ENCODE measurements at places on chromosomes 6 and 20.
A peak's percentile ranks its signal among the peaks of the same experiment; 100 is the strongest.

- DNase-seq: peak; percentile 41
Observed at GRCh38 chr6:93418408-93419303, 703 bp downstream of the EPHA7 start.

DNA sequence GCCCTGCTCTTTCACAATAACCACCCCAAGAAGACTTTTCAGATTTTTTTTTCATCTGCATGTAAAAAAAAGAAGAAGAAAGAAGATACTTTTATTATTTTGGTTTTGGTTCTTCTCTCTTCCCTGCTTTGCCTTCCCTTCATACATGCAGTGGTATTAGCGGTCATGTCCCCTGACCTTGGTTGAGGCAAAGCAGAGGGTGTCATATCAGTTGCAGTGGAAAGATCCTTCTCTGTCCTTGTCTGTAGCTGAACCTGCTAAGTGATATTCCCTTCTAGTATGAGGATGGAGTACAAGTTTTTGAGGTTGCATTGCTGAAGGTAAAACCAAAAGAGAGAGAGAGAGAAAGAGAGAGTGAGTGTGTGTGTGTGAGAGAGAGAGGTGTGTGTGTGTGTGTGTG is 345.7 kb downstream of the UTRN start:
- DNase-seq: no peak

DNA sequence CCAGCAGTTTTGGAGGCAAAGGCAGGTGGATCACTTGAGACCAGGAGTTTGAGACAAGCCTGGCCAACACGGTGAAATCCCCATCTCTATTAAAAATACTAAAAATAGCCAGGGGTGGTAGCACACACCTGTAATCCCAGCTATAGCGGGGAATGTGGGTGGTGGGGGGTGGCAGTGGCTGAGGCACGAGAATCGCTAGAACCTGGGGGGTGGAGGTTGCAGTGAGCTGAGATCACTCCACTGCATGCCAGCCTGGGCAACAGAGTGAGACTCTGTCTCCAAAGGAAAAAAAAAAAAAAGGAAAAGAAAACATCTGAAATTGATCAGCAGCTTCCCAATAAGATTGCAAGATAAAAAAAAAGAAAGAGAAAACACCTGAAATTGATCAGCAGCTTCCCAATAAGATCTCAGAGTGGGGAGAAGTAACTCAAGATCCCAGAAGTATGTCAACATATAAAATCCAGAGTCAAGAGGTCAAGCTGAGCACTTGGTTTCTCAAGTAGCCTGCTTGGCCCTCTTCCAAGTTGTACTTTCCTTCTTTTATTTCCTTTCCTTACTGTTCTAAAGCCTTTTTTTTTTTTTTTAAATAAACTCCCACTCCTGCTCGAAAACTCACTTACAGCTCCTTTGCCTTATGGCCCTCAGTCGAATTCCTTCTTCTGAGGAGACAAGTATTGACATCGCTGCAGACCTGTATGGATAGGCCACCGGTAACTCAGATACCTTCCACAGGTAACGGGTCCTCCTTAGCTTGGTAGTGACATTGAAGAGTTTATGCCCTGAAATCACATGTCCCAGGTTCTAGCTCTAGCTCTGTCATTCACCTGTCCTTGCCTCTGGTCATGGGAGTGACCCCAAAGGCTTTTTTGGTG is 368.5 kb upstream of the SYNCRIP start:
- no peak for DNase-seq

GRCh38 chr6:109791301-109791700 is 100.2 kb downstream of the FIG4 start:
- DNase-seq: no peak

DNA sequence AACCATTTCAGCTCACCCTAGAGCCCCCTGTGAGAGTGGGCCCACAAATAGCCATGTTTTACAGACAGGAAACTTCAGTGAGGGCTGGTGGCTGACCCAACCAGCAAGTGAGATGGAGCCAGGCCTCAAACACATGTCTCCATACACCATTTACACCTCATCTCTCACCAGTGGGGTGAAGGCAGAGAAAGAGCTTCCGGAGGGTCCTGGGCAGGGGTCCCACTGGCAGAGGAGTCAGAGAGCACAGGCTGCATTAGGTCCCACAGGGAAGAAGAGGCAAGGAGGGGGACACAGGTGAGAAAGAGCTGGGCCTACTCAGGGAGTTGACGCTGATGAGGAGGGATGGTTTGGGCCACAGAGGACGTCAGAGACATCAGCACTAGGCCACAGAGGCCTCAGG is 172.6 kb downstream of the VEGFA start:
- no peak for DNase-seq

DNA sequence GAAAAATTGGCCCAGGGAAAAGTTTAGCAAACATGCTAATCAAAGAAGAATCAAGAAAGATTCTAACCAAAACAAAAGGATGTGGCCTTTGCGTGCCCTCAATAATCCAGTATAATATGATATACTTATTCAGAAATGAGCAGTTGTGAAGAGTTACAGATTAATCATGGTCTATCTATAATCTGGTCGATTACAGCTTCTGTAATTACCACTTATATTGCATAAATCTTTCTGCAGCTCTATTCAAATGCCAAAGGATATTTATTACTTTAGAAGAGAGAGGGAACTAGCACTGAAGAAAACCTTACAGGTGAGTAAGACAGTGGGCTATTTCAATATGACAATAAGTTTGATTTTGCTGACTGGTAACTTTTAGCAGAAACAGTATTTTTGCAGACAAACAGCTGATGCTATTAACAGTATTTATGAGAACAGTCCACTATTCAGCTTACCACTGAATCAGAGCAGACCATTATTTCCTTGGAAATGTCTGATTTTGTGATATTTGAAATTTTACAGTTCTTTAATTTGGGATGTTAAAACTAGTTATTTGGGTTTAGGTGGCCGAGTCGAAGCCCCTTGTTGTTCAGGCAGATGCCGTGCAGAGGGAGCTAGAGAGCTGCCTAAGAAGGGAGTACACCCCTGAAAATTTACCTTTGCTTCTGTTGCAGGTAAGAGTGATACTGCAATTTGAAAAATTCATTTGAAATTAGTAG is 92.2 kb downstream of the CEP57L1 start:
- DNase-seq: no peak

GRCh38 chr20:49381558-49382493 is 100.6 kb downstream of the KCNB1 start:
- no peak for DNase-seq

GRCh38 chr6:89063881-89064280 is 16.7 kb upstream of the PNRC1 start:
- no peak for DNase-seq

DNA sequence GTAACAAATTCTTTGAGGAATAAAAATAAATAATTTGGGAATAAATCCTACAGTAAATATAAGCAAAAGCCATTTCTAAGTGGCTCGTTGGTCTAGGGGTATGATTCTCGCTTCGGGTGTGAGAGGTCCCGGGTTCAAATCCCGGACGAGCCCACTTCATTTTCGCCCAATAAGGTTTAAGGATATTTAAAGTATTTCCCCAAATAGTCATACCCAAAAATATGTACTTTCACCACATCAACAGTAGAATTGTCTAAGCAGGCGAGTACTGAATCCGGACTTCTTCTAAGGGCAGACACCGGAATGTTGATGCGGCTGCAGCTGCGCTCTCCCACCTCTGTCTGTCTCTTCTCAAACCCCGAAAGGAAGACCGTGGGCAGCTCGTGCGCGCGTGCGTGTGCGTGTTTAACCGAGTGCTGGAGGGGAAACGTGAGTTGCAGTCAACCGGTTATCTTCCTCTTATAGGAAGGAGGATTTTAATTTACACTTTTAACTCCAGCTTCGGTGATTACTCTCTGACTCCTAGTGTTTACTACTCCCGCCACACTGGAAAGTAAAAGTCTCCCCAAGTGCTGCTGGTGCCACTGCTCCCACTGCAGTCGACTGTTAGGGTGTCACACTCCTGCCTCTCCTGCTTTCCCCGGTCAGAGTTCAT is 155.7 kb upstream of the PRSS16 start:
- no peak for DNase-seq
